ENCODE measurements at places on chromosomes 2 and 18.

DNA sequence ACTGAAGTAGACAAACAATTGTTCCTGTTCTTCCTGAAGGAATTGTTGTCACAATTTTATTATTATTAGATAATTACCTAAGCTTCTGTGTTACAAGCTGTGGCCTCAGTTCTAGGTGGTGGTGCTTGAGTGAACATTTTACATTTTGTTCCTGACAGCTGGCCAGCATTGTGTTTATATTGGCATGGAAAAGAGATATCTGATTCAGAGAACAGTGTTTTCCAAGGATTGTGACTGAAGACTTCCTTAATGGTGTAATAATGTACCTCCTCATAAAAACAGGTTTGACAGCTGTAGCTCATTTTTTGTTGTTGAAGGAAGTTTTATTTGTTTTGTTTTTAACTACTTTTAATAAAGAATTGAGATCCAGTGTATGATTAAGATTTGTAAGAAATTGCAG, 95.2 kb downstream of the EPB41L5 start:
- peak; percentile 75 for DNase-seq

DNA sequence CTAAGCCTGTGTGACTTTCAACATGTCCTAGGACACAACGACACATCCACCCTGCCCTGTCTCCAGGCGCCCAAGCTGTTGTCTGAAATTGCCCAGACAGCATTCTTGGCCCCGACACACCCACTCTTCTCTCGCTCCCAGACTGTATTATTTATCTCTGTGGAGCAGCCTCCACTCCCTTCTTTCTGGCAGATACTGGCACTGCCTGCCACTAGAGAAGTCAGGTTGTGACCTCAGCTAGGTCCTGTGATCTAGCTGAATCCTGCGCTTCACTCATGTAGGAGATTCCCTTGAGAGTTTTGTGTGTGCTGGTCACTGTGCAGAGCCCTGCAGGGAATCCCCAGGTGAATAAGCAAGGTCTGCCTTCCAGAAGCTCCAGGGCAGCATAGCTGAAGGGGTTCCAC, 77.1 kb upstream of the TNP1 start:
- no peak for DNase-seq

DNA sequence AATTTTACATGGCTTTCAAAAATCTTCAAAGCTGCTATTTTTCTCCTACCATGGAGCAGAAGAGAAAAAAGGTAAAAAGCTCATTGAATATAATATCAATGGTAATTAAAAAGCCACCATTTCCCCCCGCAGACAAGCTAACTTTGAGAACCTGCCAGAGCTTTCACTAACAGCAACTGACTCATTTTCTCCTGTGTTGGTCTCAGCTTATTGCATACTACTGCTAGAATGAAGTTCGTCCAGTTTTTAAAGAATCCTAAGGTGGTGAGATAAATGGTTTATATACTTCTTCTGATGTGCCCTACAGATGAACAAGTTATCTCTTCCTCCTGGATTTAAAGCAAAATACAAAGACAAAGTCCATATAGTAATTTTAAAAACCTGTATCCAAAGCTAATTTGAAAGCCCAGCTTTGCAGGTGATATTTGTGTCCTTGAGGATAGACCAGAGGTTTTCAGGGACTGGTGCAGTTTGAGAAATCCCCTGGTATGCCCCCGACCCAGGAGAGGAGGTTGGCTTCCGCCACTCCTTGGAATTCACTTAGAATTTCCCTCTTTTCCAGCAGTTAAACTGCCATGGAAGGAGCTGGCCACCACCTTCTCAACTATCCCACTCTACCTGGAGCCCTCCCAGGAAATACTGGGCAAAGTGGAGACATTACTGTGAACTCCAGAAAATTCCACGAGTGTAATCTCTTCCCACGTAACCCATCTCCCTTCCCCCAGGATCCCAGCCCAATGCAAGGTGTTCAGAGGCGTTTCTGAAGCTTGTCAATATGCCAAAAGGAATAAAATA, 17.5 kb downstream of the YPEL5 start:
- no peak for DNase-seq

- peak; percentile 81 for DNase-seq
Measured at GRCh38 chr2:102439065-102439695, 16.2 kb downstream of the IL18RAP start.

DNA sequence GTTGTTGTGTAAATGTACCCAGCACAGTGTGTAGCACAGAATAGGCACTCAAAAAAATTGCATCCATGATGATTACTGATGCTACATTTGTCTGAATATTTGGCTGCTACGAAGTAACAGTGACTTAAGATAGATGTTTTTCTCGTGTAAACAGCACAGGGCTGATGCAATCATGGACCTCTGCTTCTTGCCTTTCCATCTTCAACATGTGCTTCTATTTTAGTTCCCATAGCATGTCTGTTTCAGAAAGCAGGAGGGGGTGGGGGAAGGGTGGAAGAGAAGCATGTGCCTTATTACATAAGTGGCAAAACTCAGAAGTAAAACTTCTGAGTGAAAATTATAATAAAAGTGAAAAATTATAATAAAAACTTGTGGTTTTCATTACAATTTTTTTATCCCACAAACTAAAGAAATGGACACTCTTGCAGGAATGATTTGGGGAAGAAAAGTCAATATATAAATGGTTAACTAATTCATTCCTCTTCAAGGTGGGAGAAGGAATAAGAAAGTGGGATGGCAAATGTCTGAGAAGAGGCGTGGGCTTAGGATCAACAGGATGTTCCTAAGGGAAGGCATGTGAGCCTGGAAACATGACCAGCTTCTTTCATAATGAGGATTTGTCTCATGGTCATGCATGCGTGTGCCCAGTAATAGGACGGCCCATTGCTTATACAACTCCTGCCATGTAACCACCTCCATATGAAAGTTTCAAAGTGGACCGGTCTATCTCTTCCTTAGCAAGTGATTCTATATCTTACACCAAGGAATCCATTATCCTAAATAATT, 27.2 kb downstream of the CCBE1 start:
- DNase-seq, result peak; percentile 84

GRCh38 chr18:49495480-49495879, 8.4 kb upstream of the C18orf32 start:
- DNase-seq, result no peak

- DNase-seq, result no peak
Measured at GRCh38 chr2:25294573-25295462, 46.9 kb downstream of the DNMT3A start.

GRCh38 chr18:63244607-63245006, 75.0 kb downstream of the BCL2 start:
- no peak for DNase-seq

- DNase-seq, result no peak
Measured at GRCh38 chr2:41912776-41913175, 135.0 kb upstream of the PKDCC start.

DNA sequence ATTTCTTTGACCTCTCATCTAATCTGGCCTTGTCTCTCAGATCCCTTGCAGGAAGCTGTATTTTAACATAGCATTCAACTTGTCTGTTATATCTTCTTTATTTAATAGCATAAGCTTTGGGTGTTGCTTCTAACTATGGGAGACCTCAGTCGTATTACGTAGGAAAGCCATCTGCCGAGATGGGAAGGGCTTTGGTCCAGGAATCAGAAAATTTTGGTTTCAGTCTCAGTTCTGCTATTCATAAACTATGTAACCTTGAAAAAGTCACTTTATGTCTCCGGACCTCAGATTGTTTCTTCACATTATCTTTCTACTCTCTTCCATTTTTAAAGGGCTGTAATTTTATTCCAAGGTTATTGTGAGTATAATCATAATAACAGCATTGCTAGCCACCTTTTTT, 297.7 kb downstream of the SATB2 start:
- no peak for DNase-seq

DNA sequence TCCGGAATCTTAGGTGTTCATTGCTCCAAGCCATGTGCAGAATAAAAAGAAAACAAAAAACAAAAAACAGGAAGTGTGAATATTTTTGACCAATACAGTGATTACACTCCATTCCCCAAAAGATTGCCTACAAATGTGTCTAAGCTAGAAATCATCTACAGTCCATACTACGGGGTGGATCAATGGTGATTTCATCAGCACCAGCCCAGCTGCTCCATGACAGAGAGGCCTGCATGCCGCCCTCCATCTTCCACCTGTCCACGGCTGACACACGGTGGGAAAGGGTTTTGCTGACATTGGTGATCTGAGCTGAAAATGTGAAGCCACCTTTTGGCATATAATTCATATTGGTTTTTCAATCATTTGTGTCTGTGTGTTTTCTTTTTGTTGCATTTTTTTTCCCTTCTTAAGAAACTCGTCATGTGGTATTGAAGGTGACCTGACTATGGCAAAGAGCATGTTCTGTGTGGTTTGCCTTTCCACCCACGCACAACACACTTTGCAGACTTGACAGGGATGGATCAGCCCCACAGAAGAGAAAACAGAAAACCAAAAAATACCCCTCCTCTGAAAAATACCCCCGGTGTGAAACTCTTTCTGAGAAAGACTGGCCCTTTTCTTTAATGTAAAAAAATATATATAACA, 533.1 kb downstream of the RNF144A start:
- DNase-seq, result no peak

GRCh38 chr2:238131761-238132462, 6.6 kb upstream of the KLHL30 start:
- DNase-seq, result no peak

GRCh38 chr2:49248506-49248905, 94.2 kb upstream of the FSHR start:
- peak; percentile 98 for DNase-seq

GRCh38 chr2:74983631-74984392, 25.4 kb downstream of the POLE4 start:
- DNase-seq, result no peak

DNA sequence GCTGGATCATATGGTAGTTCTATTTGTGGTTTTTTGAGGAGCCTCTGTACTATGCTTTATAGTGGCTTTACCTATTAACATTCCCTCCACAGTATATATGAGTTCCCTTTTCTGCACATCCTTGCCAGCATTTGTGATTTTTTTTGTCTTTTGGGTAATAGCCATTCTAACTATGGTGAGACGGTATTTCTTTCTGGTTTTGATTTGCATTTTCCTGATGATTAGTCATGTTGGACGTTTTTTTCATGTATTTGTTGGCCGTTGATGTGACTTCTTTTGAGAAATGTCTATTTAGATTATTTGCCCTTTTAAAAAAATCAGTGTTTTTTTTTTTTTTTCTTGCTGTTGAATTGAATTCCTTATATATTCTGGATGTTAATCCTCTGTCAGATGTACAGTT, 31.1 kb downstream of the ACTR3 start:
- peak; percentile 30 for DNase-seq

- no peak for DNase-seq
Measured at GRCh38 chr2:228224410-228224809, 42.9 kb upstream of the SPHKAP start.
